PC-9 (cell line): ENCODE measurements at places on chromosomes 3 and 15. TPM values are rescaled to one million over a fixed set of nuclear protein-coding genes. Genes with fewer than 3 reads are reported as not detected.

DNA sequence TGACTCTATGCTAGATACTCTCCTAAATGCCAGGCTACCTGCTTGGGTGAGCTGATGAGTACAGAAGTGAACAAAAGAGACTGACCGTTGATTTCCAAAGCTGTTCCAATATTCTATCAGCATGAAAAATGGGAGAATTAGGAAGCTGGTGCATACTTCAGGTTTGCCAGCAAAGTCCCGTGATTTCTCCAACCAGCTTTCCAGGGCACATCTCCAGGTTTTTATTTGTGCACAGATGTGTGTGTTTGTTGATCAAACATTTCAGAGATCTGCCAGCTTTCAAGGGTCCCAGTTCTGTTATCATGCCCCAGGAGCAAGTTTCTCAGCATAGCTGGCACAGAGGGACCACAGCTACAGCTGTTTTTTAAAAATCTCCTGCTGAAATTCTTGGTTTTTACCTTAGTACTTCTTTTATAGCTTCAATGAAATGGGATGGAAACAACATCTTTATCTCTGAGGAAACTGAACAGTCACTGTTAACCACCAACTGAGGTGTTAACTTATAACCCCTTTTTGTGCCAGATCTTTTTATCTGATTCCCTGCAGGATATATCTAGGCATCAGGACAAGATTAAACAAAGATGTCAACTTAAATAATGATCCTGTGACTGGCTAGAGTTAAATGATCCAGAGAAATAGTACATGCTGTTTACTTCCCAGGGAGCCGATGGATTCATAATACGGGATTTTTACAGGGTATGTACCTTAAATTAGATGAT, 380.8 kb downstream of the GRM7 start:
- H3K27me3 ChIP-seq: no peaks in the 10 kb centered on the region
- H3K27ac ChIP-seq: no peak overlapping the region
- no peaks in the 10 kb centered on the region for H3K36me3 ChIP-seq

GRCh38 chr15:31869686-31870307, 160.5 kb upstream of the CHRNA7 start:
- no peak overlapping the region for H3K4me3 ChIP-seq
- DNase-seq: no peak
- no peaks in the 10 kb centered on the region for H3K27me3 ChIP-seq
- H3K36me3 ChIP-seq: no peaks in the 10 kb centered on the region
- H3K4me1 ChIP-seq: no peaks in the 10 kb centered on the region

GRCh38 chr3:121759541-121760202, 10.1 kb upstream of the GOLGB1 start:
- no peak for DNase-seq
- H3K4me3 ChIP-seq: no peak overlapping the region

GRCh38 chr3:13420831-13421765, 976 bp upstream of the NUP210 start:
- H3K27me3 ChIP-seq: no peaks in the 10 kb centered on the region
- H3K36me3 ChIP-seq: no peaks in the 10 kb centered on the region

GRCh38 chr3:15667484-15667883, 65.9 kb downstream of the BTD start:
- H3K4me1 ChIP-seq: no peaks in the 10 kb centered on the region
- no peaks in the 10 kb centered on the region for H3K27me3 ChIP-seq
- H3K4me3 ChIP-seq: no peak overlapping the region
- DNase-seq: no peak

DNA sequence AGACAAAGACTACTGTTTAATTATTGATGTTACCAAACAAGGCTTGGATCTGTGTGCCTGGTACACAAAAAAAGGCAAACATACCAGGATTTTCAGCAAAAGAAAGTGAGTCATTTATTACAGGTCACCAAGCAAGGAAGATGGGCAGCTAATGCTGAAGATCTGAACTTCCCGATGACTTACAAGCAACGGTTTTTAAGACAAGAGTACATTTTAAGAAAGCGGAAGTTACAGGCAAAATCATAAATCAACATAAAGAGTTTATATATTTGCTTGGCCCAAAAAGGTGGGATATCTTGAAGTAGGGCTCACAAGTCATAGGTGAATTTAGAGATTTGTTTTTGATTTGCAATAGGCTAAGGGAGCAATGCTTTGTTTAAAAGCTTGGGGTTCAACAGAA, 125.4 kb upstream of the SPATA16 start:
- no peaks in the 10 kb centered on the region for H3K27me3 ChIP-seq
- no peaks in the 10 kb centered on the region for H3K36me3 ChIP-seq
- no peaks in the 10 kb centered on the region for H3K4me1 ChIP-seq
- H3K4me3 ChIP-seq: no peak overlapping the region
- DNase-seq: no peak

- peaks cover 18% of the 10 kb centered on the region for H3K4me1 ChIP-seq
- no peaks in the 10 kb centered on the region for H3K36me3 ChIP-seq
- H3K27me3 ChIP-seq: no peaks in the 10 kb centered on the region
These were observed 91.5 kb upstream of the ACP3 start for GRCh38 chr3:132225664-132226063.

Gene SERPINI2
- total RNA-seq: not detected in 2 replicates

Gene PCLAF
- 59.5 and 70.4 TPM in 2 replicates for total RNA-seq

DNA sequence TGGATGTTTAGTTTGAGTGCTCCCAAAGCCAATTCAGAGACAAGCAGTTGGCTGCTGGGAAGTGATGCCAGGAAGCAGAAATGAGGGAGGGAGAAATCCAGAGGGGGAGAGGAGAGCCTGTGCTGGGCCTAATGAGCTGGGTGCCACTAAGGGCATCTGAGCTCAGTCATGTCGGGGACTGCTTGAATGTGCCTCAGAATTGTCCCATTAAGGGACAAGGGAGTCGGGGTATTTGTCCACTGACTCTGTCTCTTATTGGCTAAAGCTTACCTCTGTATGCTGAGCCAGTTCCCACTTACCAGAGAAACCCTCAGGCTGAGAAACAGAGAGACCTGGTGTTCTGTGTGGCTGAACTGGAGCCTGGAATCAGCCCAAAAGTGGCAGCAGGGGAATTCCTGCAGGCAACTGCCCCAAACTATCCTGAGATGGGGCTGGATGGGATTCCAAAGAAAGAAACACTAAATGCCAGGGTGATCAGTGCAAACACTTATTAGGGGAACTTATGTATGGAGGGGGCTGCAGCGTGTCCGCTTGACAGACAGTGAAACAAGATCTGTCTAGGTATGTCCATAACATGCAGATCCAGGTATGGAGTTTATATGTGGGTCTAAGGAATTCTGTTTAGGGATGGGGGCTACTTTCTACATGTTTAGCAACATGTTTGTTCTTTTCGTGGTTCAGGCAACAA, 48.6 kb downstream of the NR1D2 start:
- H3K36me3 ChIP-seq: no peaks in the 10 kb centered on the region
- no peak overlapping the region for H3K27ac ChIP-seq
- no peak overlapping the region for H3K4me3 ChIP-seq
- no peak for DNase-seq
- no peaks in the 10 kb centered on the region for H3K27me3 ChIP-seq
- H3K4me1 ChIP-seq: peaks cover 5% of the 10 kb centered on the region; the same call in 1 of the 2 replicates

DNA sequence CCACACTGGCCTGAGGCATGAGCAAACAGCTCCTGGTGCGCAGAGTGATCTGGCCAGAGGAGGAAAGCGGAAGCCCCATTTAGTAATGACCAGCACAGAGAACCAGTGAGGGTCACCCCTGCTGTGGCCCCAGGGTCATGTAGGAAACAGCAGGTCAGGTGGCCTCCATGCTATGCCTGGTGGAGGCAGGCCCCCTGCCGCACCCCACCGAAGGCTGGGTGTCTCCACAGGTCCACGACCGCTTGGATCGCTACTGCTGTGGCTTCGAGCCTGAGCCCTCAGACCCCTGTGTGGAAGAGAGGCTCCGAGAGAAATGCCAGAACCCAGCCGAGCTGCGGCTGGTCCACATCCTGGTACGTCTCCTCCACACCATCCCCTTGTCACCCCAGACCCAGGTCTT, 52.6 kb downstream of the POMGNT2 start:
- no peak overlapping the region for H3K27ac ChIP-seq
- no peaks in the 10 kb centered on the region for H3K36me3 ChIP-seq
- H3K4me1 ChIP-seq: no peaks in the 10 kb centered on the region
- H3K27me3 ChIP-seq: no peaks in the 10 kb centered on the region
- DNase-seq: no peak
- H3K4me3 ChIP-seq: no peak overlapping the region

DNA sequence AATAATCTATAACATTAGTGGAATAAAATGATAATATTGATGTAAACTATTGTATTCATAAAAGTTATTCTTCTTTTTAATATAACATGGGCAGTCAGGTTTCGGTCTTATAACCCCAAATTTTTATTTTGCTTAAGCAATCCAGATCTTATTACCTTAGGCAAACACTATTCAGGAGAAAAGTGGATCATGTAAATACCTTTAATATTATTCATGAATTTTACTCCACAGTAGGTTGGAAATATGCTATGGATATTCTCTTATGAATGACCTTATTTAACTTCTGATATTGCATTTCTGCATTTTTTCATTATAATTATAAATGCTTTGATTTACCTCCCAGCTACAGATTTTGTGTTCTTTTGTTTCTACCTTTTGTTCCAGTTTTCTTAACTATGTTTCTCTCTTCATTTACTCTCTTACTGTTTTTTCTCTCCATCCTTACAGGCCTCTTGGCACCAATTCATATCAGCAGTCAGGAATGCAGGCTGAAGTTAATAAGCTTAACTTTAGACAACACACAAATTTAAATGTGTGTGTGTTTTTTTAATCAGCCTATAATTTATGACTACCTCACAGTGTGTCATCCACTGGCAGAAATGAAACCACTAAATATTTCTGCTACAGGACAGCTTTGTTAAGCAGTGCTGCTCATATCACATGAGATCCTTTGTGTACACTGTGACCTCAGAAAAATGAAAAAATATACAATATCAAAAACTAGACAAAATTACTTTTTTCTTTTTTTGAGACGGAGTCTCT, 111.0 kb downstream of the NSUN3 start:
- H3K4me1 ChIP-seq: no peaks in the 10 kb centered on the region
- no peaks in the 10 kb centered on the region for H3K36me3 ChIP-seq
- H3K27ac ChIP-seq: no peak overlapping the region
- no peak overlapping the region for H3K4me3 ChIP-seq

GRCh38 chr3:67535006-67535405, 119.4 kb downstream of the SUCLG2 start:
- H3K27me3 ChIP-seq: no peaks in the 10 kb centered on the region
- H3K36me3 ChIP-seq: no peaks in the 10 kb centered on the region
- H3K27ac ChIP-seq: no peak overlapping the region
- H3K4me1 ChIP-seq: no peaks in the 10 kb centered on the region
- H3K4me3 ChIP-seq: no peak overlapping the region

DNA sequence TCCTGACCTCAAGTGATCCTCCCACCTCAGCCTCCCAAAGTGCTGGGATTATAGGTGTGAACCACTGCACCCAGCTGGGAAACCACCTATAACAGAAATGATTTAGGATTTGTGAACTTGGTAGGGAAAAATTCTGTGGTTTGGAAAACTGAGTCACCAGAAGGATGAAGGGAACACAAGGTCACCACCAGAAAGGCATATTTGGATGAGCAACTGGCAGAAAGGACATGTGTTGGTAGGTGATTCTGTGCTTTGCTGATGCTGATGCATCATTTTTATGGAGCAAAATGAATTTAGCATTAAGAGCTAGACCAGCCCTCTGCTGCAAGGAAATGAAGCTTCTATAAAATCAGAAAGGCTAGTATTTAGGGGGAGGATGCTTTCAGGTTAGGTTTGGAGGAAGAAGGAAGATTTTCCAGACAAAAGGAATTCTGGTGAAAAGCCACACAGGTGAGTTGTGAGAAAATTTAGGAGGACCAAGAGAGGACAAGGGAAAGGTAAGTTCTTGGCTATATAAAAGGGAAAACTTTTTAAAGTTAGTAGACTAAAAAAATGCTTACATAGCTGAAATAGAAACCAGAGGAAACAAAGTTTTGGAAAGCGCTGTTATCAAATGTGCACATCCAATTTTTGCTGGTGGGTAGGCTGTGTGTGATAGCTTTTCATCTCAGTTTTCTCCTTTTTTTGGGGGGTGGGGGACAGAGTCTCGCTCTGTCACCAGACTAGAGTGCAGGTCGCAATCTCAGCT, 3.6 kb downstream of the PXK start:
- no peak overlapping the region for H3K4me3 ChIP-seq
- 0 out of 2 replicates have a peak overlapping the region, but pooled peaks have one; percentile 34 for H3K27ac ChIP-seq
- peaks cover 30% of the 10 kb centered on the region for H3K4me1 ChIP-seq
- H3K36me3 ChIP-seq: no peaks in the 10 kb centered on the region
- H3K27me3 ChIP-seq: no peaks in the 10 kb centered on the region
- DNase-seq: no peak

Gene CAV3
- total RNA-seq: 0.24 TPM in 1 of 2 replicates, not detected in the other

Gene NMB
- total RNA-seq: 66.7 and 77.1 TPM in 2 replicates

DNA sequence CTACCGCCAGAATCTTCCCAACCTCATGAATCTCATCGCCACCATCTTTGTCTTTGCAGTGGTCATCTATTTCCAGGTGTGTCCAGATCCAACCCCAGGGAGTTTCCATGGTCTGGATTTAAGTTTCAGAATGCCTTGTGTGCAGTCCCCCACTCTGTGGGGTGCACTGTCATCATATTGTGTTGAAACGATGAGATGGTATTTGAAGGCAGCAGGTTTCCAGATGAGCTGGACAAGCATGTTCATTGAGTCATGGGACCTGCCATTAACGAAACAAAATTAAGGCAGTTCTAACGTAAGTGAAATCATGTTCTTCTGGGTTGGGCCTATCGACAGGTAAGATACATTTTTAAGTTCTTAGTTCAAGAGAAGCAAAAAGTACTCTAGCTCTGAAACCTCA, 12.7 kb downstream of the SEC61A1 start:
- no peak for DNase-seq
- no peaks in the 10 kb centered on the region for H3K4me1 ChIP-seq
- no peaks in the 10 kb centered on the region for H3K27me3 ChIP-seq
- peaks cover 71% of the 10 kb centered on the region for H3K36me3 ChIP-seq

DNA sequence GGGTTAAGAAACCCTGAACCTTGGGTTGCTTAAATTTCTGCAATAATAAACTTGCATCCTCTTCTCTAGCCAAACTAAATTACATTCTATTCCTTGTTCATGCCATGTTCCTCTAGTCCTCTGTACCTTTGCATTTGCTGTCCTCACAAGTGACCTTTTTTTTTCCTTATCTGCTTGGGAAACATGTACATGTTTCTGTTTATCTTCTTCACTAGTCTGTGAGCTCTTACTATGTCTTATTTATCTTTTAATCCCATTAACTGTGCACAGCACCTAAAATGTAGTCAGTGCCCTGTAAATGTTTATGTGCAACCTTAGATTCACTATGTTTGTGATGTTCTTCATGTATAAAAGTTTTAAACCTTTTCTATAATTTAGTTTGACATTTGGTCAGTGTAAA, 61.9 kb downstream of the REC114 start:
- no peak overlapping the region for H3K27ac ChIP-seq
- no peaks in the 10 kb centered on the region for H3K36me3 ChIP-seq
- H3K4me3 ChIP-seq: no peak overlapping the region
- no peaks in the 10 kb centered on the region for H3K27me3 ChIP-seq

Gene CLDN18
- total RNA-seq: not detected in 2 replicates

GRCh38 chr15:44029003-44029402, 166.1 kb downstream of the FRMD5 start:
- no peak overlapping the region for H3K27ac ChIP-seq
- H3K27me3 ChIP-seq: no peaks in the 10 kb centered on the region
- no peak overlapping the region for H3K4me3 ChIP-seq
- peaks cover 5% of the 10 kb centered on the region; the same call in 1 of the 2 replicates for H3K4me1 ChIP-seq
- H3K36me3 ChIP-seq: no peaks in the 10 kb centered on the region
- DNase-seq: no peak
